ENCODE measurements at places on chromosomes 11 and 22.

GRCh38 chr11:92870196-92870832, 99.1 kb upstream of the MTNR1B start:
- DNase-seq = no peak

DNA sequence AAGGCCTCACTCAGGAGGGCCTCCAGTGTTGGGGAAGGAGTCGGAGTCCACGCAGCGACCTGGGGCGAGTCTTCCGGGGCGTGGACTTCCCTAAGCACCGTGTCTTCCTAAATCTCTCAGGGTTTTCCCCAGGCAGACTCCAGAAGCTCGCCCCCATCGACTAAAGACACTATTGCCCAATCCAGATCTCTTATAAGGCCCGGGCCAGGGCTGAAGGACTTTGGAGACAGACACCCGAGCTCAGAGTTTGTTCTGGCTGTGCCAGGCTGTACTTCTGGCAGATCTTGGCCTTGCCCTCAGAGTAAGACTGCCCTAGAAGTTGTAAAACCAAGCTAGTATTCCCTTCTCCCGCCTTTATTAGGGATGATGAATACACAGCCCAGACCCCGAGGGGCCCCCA, 191.4 kb downstream of the BUD13 start:
- no peak for DNase-seq

DNA sequence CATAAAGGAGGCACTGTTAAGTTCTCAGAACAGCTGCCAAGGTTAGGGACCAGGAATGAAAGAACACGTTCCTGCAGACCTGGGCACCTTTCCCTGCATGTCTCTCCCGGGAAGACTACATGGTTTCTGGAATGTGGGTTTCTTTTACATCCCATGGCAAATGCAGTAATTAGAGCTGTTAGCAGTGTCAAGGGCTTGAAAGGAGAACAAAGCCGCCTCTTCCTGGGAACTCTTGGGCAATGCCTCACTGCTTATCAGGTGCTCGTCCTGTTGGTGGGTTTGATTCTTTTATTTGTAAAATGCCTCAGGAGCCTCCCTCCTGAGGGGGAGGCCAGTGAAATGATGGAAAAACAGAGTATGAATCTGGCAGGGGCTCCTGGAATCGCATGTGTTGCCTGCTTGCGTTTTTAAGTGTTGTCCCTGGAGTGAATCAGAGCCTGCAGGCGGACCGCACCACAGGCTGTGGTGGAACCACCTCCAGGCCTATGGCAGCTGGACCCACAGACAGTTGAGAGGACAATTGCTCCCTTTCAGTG, 723 bp upstream of the C22orf31 start:
- DNase-seq = no peak

GRCh38 chr11:126543691-126544090, 188.2 kb downstream of the ST3GAL4 start:
- DNase-seq = no peak

GRCh38 chr22:27639248-27640086, 162.1 kb downstream of the MN1 start:
- DNase-seq = no peak

DNA sequence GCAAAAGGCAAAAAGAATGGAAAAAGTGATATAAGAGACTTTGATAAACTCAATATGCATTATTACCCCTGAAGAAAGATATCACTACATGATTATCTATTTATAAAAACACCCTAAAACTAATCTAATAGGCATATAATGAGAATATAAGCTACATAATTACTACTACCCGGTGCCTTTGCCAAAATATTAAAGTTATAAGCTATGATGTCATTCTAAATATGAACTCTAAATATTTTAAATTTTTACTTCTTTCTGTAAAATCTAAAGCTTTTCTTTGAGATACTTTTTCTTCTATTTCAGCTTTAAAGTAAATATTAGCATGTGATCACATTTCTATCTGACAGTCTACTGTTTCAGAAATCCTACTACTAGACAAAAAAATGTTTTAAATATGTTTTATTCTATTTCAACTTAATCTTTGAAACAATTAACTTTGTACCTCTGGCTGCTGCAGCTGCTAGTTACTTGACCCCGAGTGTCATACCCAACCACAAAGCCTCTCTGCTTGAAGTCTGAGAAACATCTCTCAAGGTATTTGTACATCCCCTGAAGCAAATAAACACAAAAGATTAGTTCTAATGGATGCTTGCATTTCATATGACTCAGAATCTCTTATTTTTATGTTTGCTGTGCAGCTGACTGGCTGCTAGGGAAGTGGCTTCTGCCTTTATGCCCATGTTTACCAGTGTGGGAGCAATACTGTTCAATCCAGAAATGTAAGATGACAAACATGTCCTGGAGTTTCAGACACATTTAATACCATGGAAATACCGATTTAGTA, 26.8 kb downstream of the PGM2L1 start:
- no peak for DNase-seq

DNA sequence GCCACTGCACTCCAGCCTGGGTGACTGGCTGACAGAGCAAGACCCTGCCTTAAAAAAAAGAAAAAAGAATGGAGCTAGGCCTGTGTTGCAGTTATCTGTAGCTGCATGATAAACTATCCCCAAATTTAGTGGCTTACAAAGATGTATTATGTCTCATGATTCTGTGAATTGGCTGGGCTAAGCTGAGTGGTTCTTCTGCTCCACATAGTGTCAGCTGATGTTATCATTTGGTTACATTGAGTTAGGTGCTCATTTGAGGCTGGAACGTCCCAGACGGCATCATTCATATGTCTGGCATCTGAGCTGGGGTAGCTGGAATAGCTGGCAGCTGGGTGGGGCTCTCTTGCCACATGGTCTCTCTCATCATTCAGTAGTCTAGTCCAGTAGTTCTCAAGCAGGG, 8.2 kb upstream of the ASCC2 start:
- no peak for DNase-seq

DNA sequence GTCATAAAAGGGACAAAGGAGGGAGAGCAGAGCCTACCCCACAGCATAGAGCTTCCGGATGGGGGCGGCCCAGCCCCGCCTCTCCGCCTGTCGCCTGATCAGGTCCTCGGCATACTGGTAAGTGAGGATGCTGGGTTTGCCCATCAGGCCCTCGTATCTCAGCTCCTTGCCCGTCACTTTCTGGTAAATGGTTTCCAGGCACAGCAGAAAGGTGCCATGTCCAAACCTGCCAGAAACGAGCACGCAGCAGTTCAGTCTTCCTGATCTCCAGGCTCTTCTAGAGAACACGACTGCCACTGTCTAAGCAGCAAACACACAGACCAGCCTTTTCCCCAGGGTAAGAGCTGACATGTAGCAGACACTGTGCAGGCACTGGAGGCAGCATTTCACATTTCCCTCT, 17.4 kb upstream of the TMEM121B start:
- no peak for DNase-seq

GRCh38 chr11:26677566-26677965, 44.3 kb downstream of the SLC5A12 start:
- DNase-seq = no peak

DNA sequence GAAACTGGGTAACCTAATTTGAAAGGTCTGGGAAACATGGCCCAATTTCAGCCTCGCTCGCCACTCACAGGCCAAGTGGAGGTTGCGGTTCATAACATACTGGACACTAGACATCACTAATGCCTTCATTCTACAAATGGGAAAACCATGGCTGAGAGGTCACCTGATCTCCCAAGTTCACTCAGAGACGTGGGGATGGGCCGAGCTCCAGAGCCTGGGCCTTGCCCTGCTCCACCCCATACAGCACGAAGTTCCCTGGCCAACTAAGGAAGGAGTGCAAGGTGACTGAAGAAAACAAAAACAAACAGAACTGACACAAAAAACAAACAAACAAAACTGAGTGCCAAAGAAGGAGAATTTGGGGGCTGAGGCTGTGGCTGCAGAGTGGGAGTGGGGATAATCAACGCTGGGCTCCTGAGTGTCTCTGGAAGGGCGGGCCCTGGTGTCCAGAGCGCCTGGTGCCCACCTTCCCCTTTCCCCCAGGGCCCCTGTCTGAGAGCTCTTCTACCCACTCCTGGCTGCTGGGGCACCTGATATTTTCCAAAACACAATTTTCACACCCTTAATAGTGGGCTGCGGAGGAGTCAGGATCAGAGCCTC, 46.5 kb upstream of the ADA2 start:
- DNase-seq = no peak

GRCh38 chr11:60836866-60837515, 4.9 kb upstream of the CCDC86 start:
- DNase-seq = no peak
